ENCODE measurements at places on chromosomes 6 and 20. TPM values are rescaled to one million over a fixed set of nuclear protein-coding genes. Genes with fewer than 3 reads are reported as not detected.

Gene PRSS35
- 0.26 TPM for total RNA-seq

DNA sequence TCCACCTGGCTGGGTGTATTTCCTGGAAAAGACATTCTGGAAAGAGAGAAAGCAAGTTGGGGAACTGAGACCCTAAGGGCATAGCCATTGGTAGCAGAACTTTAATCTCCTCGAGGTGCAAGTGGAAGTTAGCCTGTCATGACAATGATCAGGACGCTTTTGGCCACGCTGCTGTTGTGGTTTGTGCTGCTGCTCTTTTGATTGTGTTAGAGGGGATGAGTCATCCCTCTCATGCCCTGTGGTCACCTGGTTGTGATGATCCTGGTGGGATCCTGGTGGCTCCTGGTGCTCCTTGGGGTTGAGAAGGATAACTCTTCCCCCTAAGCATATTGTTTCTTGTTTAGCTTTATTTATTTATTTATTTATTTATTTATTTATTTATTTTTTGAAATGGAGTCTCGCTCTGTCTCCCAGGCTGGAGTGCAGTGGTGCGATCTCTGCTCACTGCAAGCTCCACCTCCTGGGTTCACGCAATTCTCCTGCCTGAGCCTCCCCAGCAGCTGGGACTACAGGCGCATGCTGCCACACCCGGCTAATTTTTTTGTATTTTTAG, 350.3 kb downstream of the KIF16B start:
- no peak for DNase-seq

- no peak for DNase-seq
These were observed 5.6 kb upstream of the RAMACL start for GRCh38 chr6:166591961-166592520.

GRCh38 chr20:42968746-42969145, 221.0 kb downstream of the PTPRT start:
- no peak for DNase-seq

GRCh38 chr6:145258122-145258521, 477.2 kb downstream of the EPM2A start:
- no peak for DNase-seq

Gene KCNK17
- total RNA-seq, result 0.19 TPM

DNA sequence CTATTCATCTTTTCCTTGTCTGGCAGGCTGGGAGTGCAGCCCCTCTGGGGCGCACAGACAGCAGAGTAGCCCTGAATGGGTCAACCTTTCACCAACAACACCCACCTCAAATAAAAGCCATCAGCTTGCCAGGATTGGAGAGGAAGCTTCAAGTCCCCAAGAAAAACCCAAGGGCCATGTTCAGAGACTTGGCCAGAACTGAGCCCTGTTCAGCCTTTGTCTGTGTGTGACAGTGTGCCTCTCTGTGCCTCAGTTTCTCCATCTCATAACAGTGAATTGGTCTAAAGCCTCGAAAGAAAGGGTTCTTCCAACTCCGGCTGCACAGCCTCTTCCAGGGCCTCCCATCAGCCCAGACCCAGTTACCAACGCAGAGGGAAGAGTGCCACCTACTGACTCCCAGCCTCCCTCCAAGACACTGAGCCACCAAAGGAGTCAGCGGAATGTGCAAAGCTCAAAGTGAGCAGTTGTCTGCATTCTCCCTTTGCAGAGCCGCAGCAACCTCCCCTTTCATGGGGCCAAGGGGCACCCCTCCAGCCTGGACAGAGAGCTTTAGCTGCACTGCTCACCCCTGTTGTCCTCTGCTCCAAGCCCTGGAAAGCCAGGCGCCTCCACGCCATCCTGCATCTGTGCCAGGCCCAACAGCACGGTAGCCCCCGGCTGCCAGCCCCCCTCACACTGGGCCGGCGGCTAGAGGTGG, 82.7 kb upstream of the TOP1 start:
- no peak for DNase-seq
